Activated T-helper 17 cell treated with anti-CD3 and anti-CD28 coated beads, Interleukin-2, amount 50 U/mL, for 72 hours (primary cell): ENCODE measurements at places on chromosomes 5 and 9.

DNA sequence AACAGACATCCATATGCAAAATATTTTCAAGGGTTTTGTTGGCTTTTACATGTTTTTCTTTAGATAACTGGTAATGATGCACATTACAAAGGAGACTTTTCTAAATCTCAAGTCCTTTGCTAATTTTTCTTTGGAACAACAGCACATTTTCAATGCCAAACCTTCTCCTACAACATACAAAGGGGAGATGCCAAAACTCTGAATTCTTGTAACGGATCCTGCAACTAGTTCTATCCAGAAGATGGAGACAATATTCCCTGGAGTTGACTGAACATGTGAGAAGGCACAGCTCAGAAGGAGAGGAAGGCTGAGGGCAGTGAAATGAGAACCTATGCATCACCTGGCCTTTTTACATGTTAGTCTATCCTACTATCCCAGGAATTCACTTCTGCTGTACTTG lies 21.0 kb downstream of the DNAJA1 start:
- H3K27me3 ChIP-seq, result no peaks in the 10 kb centered on the region
- no peak overlapping the region for H3K27ac ChIP-seq
- no peak for ATAC-seq
- H3K36me3 ChIP-seq, result peaks cover 62% of the 10 kb centered on the region

DNA sequence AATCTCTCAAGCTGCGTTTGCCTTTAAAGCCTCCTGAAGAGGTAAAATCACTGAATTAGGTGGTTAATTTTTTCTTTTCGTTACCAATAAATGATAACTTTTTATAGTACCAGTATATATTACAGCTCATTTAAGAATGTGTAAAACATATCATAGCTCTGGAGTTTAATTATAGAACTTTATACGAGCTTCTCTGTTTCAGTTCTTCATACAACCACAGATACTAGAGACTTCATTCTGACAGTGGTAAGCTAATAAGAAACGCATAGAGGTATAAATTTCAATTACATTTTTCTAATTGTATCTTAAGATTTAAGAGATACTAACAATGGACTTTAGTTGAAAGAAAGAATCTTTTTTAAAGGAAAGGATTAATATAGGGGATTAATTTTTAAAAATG lies 73.9 kb downstream of the PBX3 start:
- H3K27ac ChIP-seq, result no peak overlapping the region
- H3K36me3 ChIP-seq, result no peaks in the 10 kb centered on the region
- H3K27me3 ChIP-seq, result no peaks in the 10 kb centered on the region
- no peak for ATAC-seq

DNA sequence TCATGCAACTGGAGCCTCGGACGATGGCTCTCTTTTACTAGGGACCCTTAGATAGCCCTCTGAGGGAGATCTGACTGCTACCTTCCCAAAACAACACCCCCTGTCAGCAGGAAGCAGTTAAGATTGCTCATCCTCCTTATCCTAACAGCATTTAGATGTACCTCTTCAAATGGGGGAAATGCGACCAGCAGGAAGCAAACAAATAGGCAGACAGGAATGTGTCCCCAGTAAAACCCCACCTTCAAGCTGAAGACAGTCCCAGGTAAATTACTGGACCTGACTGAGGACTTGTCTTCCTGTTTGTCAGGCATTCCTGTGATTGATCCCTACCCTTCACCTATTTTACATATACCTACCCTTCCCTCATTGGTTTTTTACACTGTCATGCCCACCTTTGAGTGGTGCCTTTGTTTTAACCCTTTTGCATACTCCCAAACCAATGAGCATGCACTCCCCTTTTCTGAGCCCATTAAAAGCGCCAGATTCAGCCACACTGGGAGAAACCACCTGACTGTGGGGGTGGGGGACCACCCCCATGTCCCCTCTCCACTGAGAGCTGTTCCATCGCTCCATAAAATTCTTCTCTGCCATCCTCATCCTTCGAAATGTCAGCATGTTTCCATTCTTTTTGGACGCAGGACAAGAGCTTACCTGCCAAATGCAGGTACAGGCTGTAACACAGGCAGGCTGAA lies 954.0 kb upstream of the CDH6 start:
- ATAC-seq, result no peak
- H3K4me3 ChIP-seq, result no peak overlapping the region
- H3K4me1 ChIP-seq, result no peaks in the 10 kb centered on the region
- H3K36me3 ChIP-seq, result no peaks in the 10 kb centered on the region
- no peak overlapping the region for H3K27ac ChIP-seq
- no peaks in the 10 kb centered on the region for H3K27me3 ChIP-seq

DNA sequence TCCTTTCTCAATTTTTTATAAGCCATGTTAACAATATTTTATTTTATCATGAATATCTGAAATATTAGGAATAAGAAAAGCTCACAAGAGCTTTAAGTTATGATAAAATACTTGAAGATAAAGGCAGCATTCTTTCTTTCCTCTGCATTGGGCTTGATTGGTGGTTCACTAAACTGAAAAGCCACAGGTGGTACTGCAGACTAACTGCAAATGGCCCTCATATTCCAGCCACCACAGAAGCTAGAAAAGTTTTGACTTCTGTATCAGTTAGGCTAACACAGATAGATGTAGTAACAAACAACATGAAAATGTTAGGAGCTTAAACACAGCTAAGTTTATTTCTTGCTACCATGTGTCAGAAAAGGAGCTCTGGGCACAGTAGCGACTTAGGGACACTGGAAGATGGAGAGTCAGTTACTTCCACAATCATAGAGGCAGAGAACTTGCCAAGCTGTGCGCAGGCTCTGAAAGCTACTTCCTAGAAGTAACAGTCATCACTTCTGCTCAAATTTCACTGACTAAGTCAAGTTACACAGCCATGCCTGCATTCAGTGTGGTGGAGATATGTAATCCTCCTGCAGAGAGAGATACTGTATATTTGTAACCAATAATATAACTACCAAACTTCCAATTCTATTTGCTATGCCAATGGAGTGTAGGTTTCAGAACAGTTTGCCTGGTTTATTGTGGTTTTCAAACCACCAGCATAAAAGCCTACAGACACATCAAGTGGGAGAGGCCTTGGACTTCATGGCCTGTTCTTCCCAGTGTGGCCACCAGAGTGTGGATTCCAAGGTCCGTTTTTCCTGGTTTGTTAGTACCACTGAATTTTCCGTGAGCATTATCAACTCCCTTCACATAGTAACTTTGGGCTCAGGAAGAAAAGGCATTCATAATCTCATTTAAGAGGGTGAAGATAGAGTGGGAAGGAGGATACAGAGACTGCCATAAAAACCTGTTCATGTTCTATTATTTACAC lies 268.3 kb downstream of the PJA2 start:
- no peak overlapping the region for H3K27ac ChIP-seq
- no peak for ATAC-seq
- H3K36me3 ChIP-seq, result no peaks in the 10 kb centered on the region
- no peaks in the 10 kb centered on the region for H3K27me3 ChIP-seq
- no peak overlapping the region for H3K4me3 ChIP-seq

GRCh38 chr5:57887851-57888621 lies 405.4 kb upstream of the ACTBL2 start:
- no peaks in the 10 kb centered on the region for H3K36me3 ChIP-seq
- ATAC-seq, result no peak
- H3K4me1 ChIP-seq, result no peaks in the 10 kb centered on the region
- H3K4me3 ChIP-seq, result no peak overlapping the region
- H3K27ac ChIP-seq, result no peak overlapping the region
- peaks cover 4% of the 10 kb centered on the region for H3K27me3 ChIP-seq

DNA sequence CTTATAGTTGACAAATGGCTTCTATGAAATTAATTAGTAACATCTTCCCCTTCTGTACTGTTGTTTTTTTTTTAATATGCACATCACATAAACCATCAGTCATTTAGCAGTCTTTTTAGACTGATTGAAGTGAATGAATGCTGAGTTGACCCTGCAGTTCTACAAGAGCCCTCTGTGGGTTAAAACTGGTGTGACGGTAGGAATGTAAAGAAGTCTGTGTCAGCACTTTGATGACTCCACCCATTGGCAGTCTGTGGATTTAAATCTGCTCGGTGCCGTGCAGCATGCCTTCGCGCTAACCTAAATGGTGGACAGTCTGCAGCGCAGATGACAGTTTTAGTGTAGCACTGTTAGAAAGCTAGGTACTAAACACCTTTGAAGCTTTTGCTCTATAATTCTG lies 3.1 kb downstream of the GTF3C4 start:
- peak overlapping the region; percentile 72 for H3K4me3 ChIP-seq
- H3K27ac ChIP-seq, result peak overlapping the region; percentile 52
- peaks cover 38% of the 10 kb centered on the region for H3K36me3 ChIP-seq

GRCh38 chr5:113572716-113573115 lies 59.2 kb downstream of the YTHDC2 start:
- no peak overlapping the region for H3K27ac ChIP-seq
- H3K27me3 ChIP-seq, result no peaks in the 10 kb centered on the region
- H3K36me3 ChIP-seq, result peaks cover 80% of the 10 kb centered on the region
- H3K4me1 ChIP-seq, result peaks cover 20% of the 10 kb centered on the region

- H3K4me1 ChIP-seq, result peaks cover 4% of the 10 kb centered on the region
- peak; percentile 58 for ATAC-seq
- no peaks in the 10 kb centered on the region for H3K27me3 ChIP-seq
- H3K27ac ChIP-seq, result no peak overlapping the region
- H3K4me3 ChIP-seq, result no peak overlapping the region
These were observed 21.5 kb downstream of the SHB start for GRCh38 chr9:38047301-38048251.

DNA sequence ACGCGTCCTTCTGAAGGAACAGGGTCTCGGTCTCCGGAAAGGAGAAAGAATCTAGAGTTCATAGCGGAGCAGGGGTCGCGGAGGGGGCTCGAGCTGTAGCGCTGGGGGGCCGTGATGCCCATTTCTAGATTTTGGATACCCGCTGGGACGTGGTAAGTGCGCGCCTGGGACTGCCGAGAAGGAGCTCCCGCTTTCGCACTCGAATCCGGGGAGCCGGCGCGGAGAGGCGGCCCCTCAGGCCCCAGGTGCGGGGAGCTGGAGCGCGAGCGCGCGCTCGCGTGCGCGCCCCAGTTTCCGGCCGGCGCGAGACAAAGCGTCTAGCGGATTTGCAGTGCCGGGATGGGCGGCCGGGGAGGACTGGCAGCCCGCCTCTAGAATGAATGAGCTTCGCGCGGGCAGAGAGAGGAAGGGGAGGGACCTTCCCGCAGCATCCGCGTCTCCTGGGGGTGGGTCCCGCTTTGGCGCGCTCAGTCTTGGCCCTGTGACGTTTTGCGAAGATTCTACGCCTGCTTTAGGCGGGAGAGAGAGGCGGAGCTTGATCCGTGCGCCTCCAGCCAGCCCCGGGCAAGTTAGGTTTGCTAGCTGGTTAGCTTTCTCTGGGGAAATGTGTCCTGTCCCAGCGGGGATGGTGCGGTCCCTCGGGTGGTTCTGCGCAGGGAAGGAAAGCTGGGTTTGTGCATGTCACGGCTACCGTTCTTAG lies 1.2 kb downstream of the LMNB1 start:
- H3K36me3 ChIP-seq, result peaks cover 43% of the 10 kb centered on the region
- H3K4me3 ChIP-seq, result peak overlapping the region; percentile 93
- peak overlapping the region; percentile 96 for H3K27ac ChIP-seq

GRCh38 chr5:68478301-68479095 lies 262.9 kb downstream of the PIK3R1 start:
- no peak for ATAC-seq
- H3K27me3 ChIP-seq, result peaks cover 7% of the 10 kb centered on the region
- H3K36me3 ChIP-seq, result no peaks in the 10 kb centered on the region
- no peaks in the 10 kb centered on the region for H3K4me1 ChIP-seq

DNA sequence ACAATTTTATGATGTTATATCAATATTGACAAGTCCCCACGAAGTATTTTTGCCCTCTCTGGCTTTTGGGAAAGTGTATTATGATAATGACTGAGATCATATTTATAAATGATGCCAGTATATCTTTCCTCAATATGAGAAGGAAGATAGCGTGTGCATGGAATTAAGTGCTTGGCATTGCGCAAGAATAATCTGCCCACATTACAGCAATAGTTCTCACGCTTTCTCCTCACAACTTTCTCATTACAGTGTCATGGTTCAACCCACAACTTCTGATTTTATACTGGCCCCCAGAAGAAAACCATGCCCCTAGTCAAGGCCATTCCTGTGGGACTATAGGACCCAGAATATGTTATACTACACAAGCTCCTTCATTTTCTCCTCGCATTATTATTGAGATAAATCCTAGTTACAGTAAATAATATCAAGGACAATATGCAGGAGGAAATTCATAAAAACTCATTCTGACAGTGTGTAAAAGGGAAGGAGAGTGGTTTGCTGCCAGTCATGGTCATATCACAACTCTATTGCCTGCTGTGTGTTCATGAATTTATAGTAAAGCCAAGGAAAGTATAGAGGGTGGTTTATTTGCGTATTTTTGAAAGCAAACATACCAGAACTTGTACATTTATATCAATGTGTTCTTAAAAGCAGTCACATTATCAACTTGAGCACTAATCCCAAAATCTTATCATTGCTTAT lies 114.1 kb downstream of the PIK3R1 start:
- no peak for ATAC-seq
- no peaks in the 10 kb centered on the region for H3K36me3 ChIP-seq
- H3K27me3 ChIP-seq, result peaks cover 15% of the 10 kb centered on the region
- no peak overlapping the region for H3K4me3 ChIP-seq
- peaks cover 7% of the 10 kb centered on the region for H3K4me1 ChIP-seq

DNA sequence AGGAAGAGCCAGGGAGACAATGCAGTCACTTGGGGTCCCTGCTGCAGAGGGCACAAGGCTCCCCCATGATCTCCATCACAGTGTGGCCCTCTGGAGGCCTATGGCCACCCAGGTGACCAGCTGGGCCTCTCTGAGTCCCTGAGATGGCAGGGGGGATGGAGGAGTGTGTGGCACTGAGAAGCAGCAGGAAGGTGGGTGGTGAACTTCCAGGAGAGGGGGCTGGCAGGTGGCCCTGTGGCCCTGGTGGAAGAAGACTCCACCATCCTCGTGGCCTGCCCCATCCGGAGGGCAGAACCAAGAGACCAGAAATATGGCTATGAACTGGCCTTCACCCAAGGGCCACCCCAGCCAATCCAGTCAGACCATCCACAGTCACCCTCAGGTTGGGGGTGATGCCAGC lies 31.7 kb upstream of the AFAP1L1 start:
- ATAC-seq, result no peak
- H3K4me1 ChIP-seq, result peaks cover 5% of the 10 kb centered on the region
- peaks cover 3% of the 10 kb centered on the region for H3K27me3 ChIP-seq
- H3K27ac ChIP-seq, result peak overlapping the region; percentile 78

GRCh38 chr5:76863001-76863400 lies 13.2 kb downstream of the S100Z start:
- no peak for ATAC-seq
- H3K27me3 ChIP-seq, result no peaks in the 10 kb centered on the region
- no peak overlapping the region for H3K27ac ChIP-seq
- no peaks in the 10 kb centered on the region for H3K4me1 ChIP-seq
- H3K36me3 ChIP-seq, result no peaks in the 10 kb centered on the region

DNA sequence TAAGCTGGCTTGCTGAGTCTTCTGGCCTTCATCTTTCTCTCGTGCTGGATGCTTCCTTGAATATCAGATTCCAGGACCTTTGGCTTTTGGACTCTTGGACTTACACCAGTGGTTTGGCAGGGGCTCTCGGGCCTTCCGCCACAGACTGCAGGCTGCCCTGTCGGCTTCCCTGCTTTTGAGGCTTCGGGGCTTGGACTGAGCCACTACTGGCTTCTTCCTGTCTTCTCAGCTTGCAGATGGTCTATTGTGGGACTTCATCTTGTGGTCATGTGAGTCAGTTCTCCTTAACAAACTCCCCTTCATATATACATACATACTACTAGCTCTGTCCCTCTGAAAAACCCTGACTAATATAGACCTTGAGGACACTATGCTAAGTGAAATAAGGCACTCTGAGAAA lies 78.3 kb upstream of the SSBP2 start:
- no peak overlapping the region for H3K27ac ChIP-seq
- H3K4me3 ChIP-seq, result no peak overlapping the region
- no peaks in the 10 kb centered on the region for H3K36me3 ChIP-seq
- H3K27me3 ChIP-seq, result no peaks in the 10 kb centered on the region
- H3K4me1 ChIP-seq, result no peaks in the 10 kb centered on the region
